ENCODE measurements at places on chromosomes 7 and 10. TPM values are rescaled to one million over a fixed set of nuclear protein-coding genes. Genes with fewer than 3 reads are reported as not detected.

LIPK gene
- not detected for total RNA-seq

SPDYE5 gene
- not detected for total RNA-seq

DNA sequence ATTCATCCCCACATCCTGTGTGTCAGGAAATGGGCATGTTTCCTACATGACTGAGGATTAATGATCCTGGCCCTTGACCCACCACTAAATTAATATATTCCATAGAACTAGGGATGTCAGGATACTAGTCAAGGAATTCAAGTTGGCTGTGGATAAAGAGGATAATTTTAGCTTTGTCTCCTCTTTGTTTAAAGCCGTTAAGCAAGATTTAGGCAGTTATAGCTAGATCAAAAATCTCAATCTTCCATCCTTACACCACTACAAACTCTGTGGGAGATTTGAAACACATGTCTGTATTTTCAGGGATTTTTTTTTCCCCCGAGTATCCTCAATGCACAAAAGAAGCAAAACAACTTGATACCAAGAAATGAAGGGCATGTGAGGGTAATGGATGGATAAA lies 417.1 kb downstream of the MAGI2 start:
- DNase-seq, result no peak

DNA sequence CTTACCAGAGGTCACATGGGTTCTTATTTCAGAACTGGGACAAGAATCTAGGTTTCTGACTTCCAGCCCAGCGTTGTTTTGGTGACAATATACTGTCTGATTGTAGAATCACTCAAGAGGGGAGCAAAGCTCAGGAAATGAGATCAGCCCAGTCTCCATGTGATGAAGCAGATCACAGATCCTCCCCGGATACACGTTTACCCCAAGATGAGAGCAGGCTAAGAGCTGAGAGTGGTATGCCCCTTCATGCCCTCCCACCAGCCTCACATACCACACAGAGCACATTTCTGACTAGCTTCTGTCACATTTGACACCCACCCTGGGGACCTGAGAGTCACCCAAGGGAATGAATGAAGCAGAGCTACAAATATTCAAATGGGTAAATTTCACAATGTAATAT lies 27.1 kb upstream of the PRKCQ start:
- DNase-seq, result no peak

DNA sequence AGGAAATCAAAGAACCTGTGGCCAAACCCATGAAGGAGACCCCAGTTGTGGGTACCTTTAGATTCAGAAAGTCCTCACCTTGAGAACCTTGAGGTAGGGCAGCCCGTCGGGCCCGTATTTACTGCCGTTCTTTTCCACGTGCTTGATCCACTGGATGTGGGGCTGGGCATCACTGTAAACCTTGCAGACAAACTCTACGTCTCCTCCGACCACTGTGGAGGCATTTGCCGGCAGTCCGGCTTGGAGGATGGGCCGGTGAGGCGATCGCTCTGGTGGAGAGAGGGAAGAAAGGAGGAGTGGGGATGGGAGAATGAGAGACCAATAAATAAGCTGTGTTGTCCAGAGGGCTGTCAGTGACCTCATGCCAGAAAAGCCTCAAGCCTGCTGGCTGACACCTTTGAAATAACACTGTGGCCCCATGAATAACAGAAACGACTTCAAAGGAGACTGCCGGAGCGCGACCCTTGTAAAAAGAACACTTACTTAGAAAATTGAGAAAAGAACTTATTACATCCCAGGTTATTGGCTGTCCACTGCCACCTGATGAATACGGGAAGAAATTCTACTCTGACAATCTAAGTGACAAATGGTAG lies 78.2 kb downstream of the FGFR2 start:
- no peak for DNase-seq

- DNase-seq, result no peak
These were observed 57.5 kb downstream of the EXOC4 start for GRCh38 chr7:133310232-133310862.

IDI2 gene
- total RNA-seq, result not detected

DNA sequence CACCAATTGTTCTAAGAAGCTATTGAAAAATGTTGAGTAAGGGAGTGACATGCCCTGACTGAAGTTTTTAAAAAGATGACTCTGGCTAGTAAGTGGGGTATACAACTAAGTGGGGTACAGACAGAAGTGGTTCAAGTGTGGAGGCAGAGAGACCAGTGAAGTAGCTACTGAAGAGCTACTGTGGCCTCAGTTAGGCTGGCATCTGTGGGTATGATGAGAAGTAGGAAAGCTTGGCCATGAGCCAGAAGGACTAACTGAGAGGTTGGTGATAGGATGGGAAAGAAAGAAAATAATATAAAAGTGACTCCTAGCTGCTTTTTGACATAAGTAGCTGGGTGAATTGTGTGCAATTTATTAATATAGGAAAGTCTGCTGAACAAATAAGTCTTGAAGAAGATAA lies 176.6 kb downstream of the SEMA3D start:
- DNase-seq, result no peak

TSPAN13 gene
- total RNA-seq, result 185 TPM
